ENCODE measurements at places on chromosomes 12 and 14. TPM values are rescaled to one million over a fixed set of nuclear protein-coding genes. Genes with fewer than 3 reads are reported as not detected.

PLD4 gene
- total RNA-seq, result 0.24 TPM

PRR4 gene
- 0.29 TPM for total RNA-seq

RHOF gene
- 25.1 TPM for total RNA-seq

MAP3K9 gene
- total RNA-seq, result 2.0 TPM

DTX1 gene
- 9.8 TPM for total RNA-seq

RPGRIP1 gene
- total RNA-seq, result 0.26 TPM

SLC25A21 gene
- total RNA-seq, result 0.77 TPM

KLRC4 gene
- total RNA-seq, result 0.77 TPM

CACNA1C gene
- total RNA-seq, result 127 TPM

TWF1 gene
- 32.4 TPM for total RNA-seq

PTMS gene
- total RNA-seq, result 189 TPM

CLSTN3 gene
- total RNA-seq, result 17.0 TPM

GLS2 gene
- 0.35 TPM for total RNA-seq

HOXC12 gene
- not detected for total RNA-seq

NPFF gene
- not detected for total RNA-seq

RNU4-1 gene
- total RNA-seq, result 1,261 TPM

ZFHX2 gene
- 1.3 TPM for total RNA-seq

PTPRB gene
- 50.4 TPM for total RNA-seq

KRT83 gene
- total RNA-seq, result not detected

KCNC2 gene
- total RNA-seq, result not detected

AMHR2 gene
- total RNA-seq, result not detected

ZDHHC22 gene
- total RNA-seq, result not detected

NFE2 gene
- total RNA-seq, result 1.0 TPM

GLIPR1L1 gene
- not detected for total RNA-seq

EIF2S3B gene
- 0.41 TPM for total RNA-seq

CRIP1 gene
- 192 TPM for total RNA-seq

PRH2 gene
- total RNA-seq, result not detected

CAPZA3 gene
- not detected for total RNA-seq

PAH gene
- 0.32 TPM for total RNA-seq

PLEKHH1 gene
- total RNA-seq, result 3.6 TPM

PPP4R4 gene
- total RNA-seq, result 0.29 TPM

MGST1 gene
- total RNA-seq, result 214 TPM

B4GALNT1 gene
- 2.4 TPM for total RNA-seq

B4GALNT3 gene
- 20.9 TPM for total RNA-seq

SYT10 gene
- not detected for total RNA-seq

TMEM229B gene
- total RNA-seq, result 1.5 TPM

GYS2 gene
- total RNA-seq, result not detected

LRCOL1 gene
- total RNA-seq, result not detected

C12orf56 gene
- total RNA-seq, result not detected

SVOP gene
- 0.10 TPM for total RNA-seq

BCL2L14 gene
- total RNA-seq, result not detected

HNF1A gene
- total RNA-seq, result not detected

IL31 gene
- not detected for total RNA-seq

RAB2B gene
- 19.7 TPM for total RNA-seq

SINHCAF gene
- total RNA-seq, result 26.0 TPM

ACOT6 gene
- total RNA-seq, result not detected

APOLD1 gene
- 36.0 TPM for total RNA-seq

ATF7 gene
- total RNA-seq, result 30.1 TPM

OR6C74 gene
- total RNA-seq, result not detected

FITM1 gene
- 131 TPM for total RNA-seq

RDH12 gene
- not detected for total RNA-seq

DDN gene
- total RNA-seq, result 0.29 TPM

Measured in left cardiac atrium (tissue), 4 donors.